A549 (cell line): ENCODE measurements at places on chromosomes 7 and 10.

- no peak for DNase-seq
Measured at GRCh38 chr10:31413325-31413724, 94.3 kb downstream of the ZEB1 start.

DNA sequence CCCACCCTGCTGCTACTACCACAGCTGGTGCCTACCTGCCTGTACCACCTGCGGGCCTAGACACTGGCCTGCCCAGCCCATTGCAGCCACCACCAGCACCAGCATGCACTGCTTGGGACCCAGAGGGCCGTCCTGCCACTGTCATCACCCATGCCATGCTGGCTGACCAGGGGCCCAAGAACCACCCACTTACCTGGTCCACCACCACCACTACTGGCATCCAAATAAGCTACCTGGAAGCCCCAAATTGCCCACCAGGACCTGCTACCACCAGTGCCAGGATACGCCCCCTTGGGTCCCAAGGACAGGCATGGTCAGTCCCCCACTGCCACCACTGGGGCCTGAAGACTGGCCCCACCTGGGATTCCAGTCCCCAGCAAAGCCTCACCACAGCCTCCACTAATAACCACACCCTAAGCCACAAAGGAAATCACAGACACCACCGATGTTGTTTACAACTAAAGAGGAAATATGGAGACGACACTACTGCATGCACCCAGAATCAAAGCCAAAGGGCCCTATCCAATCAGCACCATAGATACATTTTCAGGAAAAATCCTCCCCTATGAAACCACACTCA lies 70.5 kb upstream of the DIP2C start:
- no peak for DNase-seq

GRCh38 chr7:102836191-102836919 lies 76.4 kb upstream of the LRRC17 start:
- DNase-seq, result peak; percentile 26

DNA sequence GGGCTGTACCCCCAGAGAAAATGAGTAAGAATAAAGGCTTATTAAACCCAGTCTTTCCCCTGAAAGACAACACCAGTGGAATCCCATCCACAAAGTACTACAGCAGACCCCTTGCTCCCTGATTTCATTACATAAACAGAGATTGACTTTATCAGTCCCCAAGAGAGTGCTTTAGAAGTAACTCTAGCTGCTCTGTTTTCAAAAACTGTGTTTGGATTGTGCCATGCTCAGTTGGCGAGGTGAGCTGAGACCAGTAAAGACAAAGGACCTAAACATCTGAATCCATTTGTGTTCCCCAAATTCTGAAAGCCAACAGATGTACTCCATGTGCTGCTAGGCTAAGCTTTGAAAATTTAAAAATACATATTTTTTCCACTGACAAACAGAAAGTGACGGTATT lies 127.0 kb downstream of the ATE1 start:
- DNase-seq, result no peak

DNA sequence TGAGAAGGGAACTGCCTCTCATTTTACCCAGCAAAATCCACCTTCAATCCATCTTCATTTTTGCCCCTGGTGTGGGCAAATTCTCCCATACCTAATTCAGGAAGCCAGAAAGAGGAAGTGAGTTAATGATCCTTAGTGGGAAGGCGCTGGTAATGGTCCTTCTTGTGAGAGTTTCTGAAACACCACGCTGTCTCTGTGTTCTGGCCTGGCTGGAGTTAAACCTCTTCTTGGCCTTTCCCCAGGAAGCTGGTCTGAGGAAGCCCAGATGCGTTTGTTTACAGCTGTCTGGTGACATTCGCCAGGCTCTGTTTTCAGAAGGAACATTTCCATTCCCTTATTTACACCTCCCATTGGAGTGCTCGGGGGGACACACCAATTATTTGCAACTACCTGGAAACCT lies 24.3 kb downstream of the HTRA1 start:
- no peak for DNase-seq

DNA sequence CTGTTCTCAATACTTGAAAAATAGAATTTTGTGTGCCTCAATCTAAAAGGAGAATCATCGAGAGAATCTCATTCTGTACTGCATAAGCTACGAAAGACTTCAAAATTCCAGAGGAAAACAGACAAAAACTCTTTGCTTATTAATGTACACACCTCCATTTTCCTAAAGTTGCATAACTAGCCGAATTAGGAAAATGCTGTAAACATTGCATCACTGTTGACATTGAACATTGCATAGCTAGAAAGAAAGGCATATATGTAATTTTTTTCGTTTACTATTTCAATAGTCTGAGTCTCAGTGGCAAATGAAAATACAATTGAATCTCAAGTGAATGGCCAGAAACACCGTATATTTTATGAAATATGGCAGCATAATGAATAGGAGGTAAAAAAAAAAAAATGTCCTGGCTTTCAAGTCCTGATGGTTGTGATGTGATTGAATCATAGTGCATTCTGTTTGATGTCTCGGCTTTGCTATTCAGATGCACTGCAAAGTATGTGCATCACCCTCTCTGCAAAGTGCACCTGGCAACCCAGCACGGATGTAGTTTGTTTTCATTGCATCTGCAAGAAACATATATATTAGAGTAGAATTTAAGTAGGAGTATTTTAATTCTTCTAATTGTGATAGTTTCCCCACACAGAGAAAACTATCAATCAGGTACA lies 196.7 kb downstream of the VTI1A start:
- DNase-seq, result no peak

DNA sequence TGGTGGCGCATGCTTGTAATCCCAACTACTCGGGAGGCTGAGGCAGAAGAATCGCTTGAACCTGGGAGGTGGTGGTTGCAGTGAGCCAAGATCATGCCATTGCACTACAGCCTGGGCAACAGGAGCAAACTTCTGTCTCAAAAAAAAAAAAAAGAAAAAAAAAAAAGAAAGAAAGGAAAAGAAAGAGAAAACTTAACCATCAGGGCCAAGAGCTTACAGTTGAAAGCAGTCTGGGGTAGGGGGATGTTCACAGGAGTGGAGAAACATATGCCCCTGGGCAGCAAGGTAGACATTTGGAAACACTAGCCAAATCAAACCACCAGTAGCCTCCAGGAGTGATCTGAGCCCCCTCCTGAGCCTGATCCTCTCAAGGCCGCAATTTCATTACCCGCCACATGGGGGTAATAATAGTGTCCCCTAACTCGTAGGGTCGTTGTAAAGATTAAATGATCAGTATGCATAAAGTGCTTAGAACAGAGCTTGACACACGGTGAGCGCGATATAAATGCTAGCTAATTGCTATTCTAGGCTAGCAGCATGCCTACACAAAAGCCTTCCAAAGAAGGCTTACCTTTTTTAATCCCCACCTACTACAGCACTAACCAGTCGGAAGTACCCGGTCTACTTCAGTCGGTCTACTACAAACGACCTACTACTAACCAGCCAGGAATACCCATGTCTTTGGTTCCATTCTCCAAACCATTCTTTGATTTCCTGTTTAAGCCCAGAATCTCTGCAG lies 274.3 kb upstream of the NEBL start:
- peak; percentile 43 for DNase-seq
